ENCODE measurements at places on chromosomes 7 and 10.

DNA sequence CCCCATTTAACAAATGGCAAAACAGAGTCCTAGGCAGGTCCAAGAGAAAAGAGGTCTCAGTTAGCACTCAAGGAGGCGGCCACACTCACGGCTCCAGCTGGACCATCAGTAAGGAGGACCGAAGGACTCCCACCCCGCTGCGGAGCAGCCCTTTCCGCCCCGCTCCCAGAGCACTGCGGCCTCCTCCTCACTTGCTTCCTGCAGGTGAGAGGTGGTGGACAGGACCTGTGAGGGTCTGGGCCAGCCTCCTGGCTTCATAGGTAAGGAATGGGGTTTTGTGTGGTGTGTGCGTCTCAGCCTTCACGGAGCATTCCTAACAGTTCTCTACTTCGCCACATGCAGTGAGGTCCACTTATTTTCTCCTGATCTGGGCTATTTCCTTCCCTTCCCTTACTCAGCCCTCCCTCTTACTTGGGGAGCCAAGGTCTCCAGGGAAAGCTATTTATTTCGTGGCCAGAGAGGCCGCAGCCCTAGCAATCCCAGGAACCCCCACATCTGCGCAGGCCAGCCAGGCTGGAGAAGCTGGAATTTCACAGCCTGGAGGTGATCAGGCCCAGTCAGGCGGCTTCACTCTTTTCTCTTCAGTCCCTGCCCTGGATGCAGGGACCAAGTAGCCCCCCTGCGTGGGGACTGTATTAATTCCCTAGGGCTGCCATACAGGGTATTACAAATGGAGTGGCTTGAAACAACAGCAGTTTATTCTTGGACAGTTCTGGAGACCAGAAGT lies 45.9 kb downstream of the ZNF783 start:
- DNase-seq, result no peak

DNA sequence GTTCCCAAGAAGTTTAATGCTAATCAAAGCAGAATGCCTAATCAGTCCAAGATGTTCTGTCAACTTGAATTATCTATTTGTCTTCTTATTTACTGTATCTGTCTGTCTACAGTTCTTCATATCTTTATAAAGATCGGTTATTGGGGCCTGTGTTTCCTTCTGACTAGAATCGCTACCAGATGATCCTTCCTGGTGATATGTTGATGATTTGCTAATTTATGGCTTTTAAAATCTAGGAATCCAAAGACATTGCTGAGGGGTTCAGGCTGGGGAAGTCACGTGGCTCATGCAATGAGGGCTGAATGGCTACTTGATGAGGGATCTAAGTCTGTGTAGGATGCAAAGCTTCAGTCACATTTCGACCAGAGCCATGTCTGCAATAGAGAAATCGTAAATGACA lies 536.3 kb downstream of the KCNMA1 start:
- no peak for DNase-seq

- no peak for DNase-seq
Observed at GRCh38 chr10:97748116-97748515, 11.2 kb downstream of the ZFYVE27 start.

GRCh38 chr7:105376908-105377533 lies 11.7 kb downstream of the SRPK2 start:
- no peak for DNase-seq

GRCh38 chr10:44818041-44818649 lies 93.0 kb upstream of the TMEM72 start:
- no peak for DNase-seq

GRCh38 chr7:934469-935163 lies 19.9 kb downstream of the ADAP1 start:
- no peak for DNase-seq

GRCh38 chr10:81177651-81178244 lies 640.0 kb downstream of the SH2D4B start:
- DNase-seq, result no peak

- peak; percentile 97 for DNase-seq
Observed at GRCh38 chr10:70146489-70147258, at the start of gene TYSND1. Gene TYSND1, minus strand, starts transcription at chr10:70146700. Its CDS starts 114 bp downstream, at chr10:70146586.

GRCh38 chr7:78620920-78621319 lies 822.3 kb downstream of the PHTF2 start:
- DNase-seq, result no peak

- DNase-seq, result peak; percentile 77
Observed at GRCh38 chr7:44678471-44679179, 70.0 kb upstream of the ZMIZ2 start.

GRCh38 chr10:59702347-59702746 lies 7.3 kb downstream of the SLC16A9 start:
- no peak for DNase-seq

GRCh38 chr7:115005953-115006352 lies 84.1 kb downstream of the MDFIC start:
- DNase-seq, result no peak

- DNase-seq, result no peak
Observed at GRCh38 chr7:120207037-120207436, 65.9 kb upstream of the KCND2 start.

GRCh38 chr7:39249635-39250152 lies 272.0 kb downstream of the POU6F2 start:
- DNase-seq, result no peak

All from suppressor macrophage (primary cell).